T1000 (cell line): ENCODE measurements at places on chromosomes 6 and 20.

DNA sequence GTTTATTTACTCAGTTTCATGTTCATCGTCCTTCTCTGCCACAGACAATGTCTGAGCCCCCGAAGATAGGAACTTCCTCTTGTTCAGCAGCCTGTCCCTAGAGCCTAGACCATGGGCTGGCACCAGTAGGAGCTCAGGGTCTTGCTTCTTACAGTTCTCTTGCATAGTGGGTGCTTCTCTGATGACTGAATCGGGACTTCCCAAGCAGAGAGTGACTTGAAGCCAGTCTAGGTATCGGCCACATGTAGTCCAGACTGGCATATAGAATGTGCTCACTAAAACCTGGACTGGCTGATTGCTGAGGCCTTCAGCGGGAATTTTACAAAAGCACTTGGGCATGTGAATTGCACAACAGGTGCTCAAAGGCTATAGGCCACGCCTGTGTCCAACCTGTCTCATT, 52.0 kb downstream of the PRDM1 start:
- DNase-seq = no peak

DNA sequence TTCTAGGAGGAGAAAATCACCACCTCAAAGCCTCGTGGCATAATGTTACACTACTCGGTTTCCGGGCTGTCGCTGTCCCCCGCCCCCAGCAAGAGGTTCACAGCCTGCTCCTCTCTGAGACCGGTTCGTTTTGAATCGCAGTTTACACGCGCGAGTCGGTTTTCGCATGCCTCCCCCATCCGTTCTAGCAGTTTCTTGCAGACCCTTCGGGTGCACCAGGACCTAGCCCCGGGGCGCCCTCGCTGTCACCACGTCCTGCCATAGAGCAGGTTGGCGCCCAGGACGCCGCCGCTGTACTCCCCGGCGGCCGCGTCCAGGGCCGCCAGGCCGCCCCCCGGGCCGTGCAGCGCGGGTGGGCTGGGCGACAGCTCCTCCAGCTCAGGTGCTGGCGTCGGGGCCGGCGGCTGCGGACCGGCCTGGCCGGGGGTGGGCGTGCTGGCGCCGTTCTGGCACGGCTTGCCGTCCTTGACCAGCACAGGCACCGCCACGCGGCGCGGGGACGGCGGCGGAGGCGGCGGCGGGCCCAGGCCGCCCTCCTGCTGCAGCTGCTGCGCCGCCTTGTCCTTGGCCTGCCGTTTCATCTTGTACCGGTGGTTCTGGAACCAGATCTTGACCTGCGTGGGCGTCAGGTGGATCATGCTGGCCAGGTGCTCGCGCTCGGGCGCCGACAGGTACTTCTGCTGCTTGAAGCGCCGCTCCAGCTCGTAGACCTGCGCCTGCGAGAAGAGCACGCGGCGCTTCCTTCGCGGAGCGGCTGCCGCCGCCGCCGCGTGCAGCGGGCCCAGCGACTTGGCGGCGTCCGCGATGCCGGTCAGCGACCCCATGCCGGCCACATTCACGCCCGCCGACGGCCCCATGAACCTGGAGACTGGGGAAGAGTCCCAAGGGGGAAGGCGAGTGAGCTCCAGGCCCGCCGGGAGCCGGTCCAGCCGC, 1.4 kb downstream of the NKX2-4 start:
- DNase-seq = no peak

GRCh38 chr6:48449002-48449401, 338.0 kb upstream of the PTCHD4 start:
- DNase-seq = no peak

DNA sequence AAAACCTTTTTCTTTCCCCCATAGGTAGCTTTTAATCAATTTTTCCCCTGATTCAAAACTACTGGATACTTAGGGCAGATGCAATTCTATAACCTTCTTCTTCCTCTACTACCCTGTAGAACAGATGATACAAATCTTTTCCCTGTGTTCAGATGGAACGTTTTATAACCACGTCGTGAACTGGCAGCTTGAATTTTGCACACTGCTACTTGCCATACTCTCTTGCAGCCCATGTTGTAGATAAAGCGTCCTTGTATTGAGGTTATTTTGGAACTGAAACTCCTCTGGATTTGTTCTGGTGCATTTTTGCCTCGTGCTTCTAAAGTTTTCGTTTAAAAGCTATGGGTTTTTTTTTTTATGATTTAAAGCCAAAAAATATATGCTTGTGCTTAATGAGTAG, 440.2 kb downstream of the RFPL4B start:
- no peak for DNase-seq

- no peak for DNase-seq
Observed at GRCh38 chr6:137241481-137242038, 22.4 kb upstream of the IFNGR1 start.

DNA sequence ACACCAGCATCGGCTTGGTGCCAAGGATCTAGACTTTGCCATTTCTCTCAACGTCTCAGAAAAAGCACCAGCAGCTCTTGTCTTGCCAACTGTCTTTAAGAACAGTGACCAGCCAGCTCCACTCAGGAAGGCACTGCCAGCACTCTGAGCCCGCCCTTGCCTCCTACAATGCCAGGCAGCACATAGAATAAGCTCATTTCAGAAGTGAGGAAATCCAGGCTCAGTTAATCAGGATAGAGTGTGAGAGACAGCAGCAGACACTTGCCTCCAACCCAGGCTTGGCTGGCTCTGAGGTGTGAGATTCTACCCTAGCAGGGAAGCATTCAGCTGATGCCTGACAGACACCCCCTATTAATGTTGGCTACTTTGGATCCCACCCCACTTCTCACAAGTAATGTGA, 4.3 kb upstream of the SYNDIG1 start:
- no peak for DNase-seq

- DNase-seq = no peak
Observed at GRCh38 chr20:53763707-53764414, 170.2 kb upstream of the ZNF217 start.

DNA sequence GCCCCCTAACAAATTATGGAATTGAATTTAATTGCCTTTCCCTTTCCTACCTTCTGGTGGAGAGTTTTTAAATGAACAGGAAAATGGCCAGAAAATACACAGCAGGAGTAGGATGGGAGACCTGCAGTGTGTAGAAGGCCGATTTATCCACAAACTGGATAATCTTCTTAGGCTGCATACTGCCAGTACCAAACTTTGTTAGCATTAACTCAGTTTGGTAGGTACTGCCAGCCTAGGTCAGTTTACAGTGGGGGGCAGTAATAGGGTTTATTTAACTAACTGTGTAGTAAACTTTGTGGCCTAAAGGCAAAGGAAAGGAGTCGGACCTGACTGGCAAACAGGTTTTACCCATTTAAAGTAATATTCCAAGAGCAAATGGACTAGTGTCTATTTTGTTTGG, 4.6 kb downstream of the NCOA3 start:
- DNase-seq = no peak

- no peak for DNase-seq
Observed at GRCh38 chr20:62050166-62051120, 15.2 kb downstream of the TAF4 start.

- DNase-seq = no peak
Observed at GRCh38 chr6:15974817-15975216, 154.1 kb upstream of the MYLIP start.

GRCh38 chr20:15446373-15446772, 1109.0 kb upstream of the FLRT3 start:
- DNase-seq = no peak

GRCh38 chr20:5170341-5170740, 43.5 kb downstream of the CDS2 start:
- DNase-seq = no peak

GRCh38 chr6:39107034-39107433, 8.0 kb downstream of the SAYSD1 start:
- no peak for DNase-seq

DNA sequence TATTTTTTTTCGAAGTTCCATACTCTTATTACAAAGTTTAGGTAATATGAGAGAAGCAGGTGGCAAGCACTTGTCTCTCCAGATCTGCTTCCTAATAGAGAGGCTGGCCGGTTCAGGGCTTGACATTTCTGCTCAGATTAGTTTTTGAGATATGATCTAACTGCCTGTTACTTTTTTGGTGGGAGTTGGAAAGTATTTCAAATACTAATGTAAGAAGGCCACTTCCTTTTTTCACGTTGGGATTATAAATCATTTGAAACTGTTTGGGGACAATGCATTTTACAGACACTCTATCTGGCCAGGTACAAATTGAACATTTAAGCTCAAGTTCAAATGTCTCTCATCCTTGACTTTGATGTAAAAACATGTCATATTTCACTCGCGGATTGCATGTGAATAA, 222.1 kb upstream of the SULF2 start:
- no peak for DNase-seq
